NCI-H748 treated with DMSO at 0.1 percent for 48 hours (cell line): ENCODE measurements at places on chromosomes 3 and 15.

DNA sequence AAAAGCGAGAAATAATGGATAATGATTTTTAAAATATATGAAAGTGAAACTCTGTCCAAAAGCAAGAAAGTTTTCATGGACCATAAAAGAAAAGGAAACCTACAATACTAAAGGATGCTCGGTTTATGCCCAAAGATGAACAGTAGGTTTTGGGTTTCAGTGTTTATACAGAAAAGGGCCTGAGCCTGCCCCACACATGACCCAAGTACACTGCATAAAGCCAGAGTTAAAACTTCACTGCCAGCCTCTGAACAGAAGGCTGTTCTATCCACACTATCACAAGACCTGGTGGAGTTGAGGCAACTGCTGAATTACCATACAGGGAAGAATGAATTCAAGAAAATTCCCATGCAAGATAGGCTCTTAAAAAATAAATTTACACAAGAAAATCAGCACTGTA is 165.2 kb downstream of the MECOM start:
- DNase-seq: no peak

- DNase-seq: no peak
These were observed 193.2 kb upstream of the TPRG1 start for GRCh38 chr3:188978421-188979171.

DNA sequence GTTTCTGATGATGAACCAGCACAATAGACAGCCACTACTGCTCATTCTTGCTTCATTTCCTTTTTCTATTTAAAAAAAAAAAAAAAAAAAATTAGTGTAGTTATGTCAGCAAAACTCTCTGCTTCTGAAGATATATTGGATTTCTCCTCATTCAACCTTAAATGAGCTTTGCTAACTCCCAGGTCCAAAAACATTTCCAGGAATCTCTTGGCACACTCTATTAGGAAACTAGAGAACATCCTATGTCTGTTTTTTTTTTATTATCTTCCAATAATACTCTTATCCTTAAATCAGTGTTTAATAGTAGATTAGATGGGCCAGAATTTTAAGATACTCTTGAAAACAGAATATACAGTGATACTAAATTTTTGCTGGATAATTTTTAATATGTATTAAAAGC is 398.0 kb downstream of the NAALADL2 start:
- no peak for DNase-seq

- no peak for DNase-seq
These were observed 65.9 kb upstream of the PLXND1 start for GRCh38 chr3:129672412-129672811.

- DNase-seq: no peak
These were observed 295.1 kb upstream of the PROK2 start for GRCh38 chr3:72080095-72080494.

DNA sequence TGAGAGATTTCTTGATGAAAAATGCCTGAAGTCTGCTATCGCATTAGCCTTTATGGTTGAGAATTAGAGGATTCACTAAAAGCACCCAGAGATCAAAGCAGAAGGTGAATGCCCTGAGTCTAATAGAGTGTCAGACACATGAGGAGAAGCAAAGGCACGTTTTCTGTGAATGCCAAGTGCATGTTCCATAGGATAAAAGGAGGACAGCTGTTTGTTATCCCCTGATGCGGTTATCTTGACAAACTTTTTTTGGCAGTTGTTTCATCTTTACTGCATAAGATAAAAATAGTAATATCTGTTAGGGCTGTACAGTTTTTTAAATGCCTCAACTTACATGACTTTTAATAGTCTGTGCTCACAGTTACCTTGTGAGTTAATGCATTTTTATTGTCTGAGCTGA is 65.3 kb upstream of the CD96 start:
- DNase-seq: no peak

- DNase-seq: peak; percentile 83
These were observed 32.8 kb downstream of the MYH15 start for GRCh38 chr3:108477511-108478147.

DNA sequence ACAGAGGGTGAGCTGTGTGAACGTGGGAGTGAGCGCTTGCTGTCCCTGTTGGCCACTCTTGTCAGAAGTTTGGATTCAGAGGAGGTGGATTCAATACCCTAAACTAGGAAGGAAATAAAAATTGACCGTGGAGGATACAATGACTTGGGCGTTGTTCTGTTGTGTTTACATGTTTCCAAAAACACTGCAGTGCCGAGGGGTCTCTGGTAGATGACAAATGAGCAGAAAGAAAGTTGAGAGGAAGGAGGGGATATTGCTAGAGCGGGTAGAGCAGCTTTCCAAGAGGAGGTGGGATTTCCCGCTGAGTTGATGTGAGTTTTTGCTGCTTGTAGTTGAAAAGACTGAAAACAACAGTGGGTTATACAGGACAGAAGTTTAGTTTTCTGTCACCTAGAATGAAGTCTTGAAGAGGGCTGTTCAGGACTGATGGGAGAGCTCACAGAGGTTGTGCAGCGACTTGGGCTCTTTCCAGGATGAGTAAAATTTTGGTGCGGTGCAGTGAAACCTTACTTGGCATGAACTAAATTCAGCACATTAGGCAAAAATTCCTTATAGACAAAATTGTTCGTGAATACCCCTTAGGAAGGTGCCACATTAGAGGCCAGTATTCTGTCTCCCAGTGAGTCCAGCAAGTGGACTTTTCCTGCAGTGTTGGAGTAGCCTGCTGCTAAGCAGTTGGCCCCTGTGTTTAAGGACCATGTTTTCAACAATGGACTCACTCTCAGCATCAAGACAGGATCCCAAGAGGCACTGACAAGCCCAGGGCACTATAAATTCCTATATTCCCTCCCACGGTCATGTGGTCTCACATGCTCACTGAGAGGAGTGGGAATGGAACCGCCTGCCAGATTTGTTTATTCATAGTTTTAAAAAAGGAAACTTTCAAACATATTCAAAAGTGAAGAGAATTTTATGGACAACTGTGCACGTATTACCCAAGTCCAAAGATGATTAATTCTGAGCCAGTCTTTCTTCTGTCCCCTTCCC is 435.0 kb upstream of the C2CD4B start:
- DNase-seq: no peak

DNA sequence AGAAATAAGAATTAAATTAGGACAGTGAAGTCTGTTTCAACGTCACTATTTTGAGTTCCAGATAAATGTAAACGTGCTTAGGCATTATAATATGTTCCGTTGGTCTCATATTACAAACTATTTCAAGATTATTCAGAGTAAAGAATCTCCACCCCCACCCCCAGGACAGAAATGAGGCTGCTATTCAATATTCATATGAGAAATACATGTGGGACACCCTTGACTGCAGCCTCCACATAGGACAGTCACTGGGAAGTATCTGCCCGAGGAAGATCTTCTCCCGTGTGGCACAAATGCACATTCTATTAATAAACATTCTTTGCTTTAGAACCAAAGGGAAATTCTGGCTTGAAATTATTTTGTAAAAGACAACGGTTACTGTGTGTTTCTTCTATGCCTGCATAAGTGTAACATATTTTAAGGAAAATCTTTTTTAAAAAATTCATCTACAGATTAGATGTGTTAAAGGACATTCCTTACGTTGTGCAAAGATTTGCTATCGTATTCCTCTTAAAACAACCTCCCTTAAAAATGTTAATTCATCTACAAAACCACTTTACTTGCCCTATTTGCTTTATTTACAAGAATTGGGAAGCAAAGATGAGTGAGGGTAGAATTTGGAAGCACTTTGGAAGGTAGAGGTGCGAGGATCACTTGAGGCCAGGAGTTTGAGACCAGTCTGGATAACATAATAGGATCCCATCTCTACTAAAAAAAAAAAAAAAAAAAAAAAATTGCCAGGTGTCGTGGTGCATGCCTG is 148.3 kb upstream of the SOX14 start:
- no peak for DNase-seq

DNA sequence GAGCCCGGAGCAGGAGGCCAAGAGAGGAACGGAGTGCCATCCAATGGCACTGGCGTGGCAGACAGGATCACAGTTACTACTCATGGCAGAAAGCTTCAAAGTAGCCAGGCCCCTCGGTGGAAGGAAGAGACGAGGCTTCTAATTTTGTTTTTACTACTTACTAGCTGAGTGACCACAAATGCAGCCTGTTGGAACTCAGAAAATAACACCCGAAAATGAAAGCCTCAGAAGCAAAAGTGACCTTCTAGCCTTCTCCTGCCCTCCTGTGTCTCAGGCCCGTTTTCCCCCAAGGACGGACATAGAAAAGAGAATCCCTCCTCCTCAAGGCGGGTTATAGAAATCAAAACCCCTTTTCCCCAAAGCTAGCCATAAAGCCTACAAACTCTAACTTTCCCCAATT is 9.9 kb upstream of the STRA6 start:
- DNase-seq: no peak

DNA sequence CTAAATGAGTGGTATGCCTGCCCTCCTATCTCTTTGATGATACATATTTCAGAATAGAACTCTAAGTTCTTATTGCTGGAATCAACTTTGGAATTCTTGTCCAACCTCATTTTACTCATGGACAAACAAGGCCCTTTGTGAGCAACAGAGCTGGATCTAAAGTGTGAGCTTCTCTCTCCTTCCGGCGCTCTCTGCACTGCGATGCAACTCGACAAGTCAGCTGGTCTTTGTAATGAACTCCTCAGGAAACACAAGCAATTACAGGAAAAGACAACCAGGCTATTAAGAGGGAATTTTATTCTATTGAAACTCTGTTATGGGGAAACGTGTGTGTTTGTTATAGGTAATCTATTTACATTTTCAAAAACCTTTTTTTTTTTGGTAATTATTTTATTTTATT is 20.3 kb upstream of the NRROS start:
- peak; percentile 4 for DNase-seq

- DNase-seq: no peak
These were observed 320.6 kb upstream of the KCNH8 start for GRCh38 chr3:18827664-18828063.

DNA sequence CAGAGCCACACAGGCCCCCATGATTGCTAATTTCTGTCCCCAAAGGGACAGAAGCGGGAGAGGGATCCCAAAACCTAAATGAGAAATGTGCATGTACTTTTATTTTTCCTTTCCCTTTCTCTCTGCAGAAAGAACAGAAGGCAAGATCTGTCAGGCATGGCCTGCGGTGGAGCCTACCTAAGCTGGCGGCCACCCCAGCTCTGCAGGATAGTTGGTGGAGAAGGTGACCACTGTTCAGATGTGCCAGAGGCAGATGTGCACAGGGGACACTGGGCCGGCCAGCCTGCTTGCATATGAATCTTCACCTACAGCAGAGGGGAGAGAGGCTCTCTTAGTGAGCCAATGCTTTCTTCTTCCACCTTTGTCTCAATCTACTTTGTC is 2.1 kb upstream of the AMOTL2 start:
- DNase-seq: no peak

- DNase-seq: no peak
These were observed 346.4 kb downstream of the OCA2 start for GRCh38 chr15:27752691-27753090.

DNA sequence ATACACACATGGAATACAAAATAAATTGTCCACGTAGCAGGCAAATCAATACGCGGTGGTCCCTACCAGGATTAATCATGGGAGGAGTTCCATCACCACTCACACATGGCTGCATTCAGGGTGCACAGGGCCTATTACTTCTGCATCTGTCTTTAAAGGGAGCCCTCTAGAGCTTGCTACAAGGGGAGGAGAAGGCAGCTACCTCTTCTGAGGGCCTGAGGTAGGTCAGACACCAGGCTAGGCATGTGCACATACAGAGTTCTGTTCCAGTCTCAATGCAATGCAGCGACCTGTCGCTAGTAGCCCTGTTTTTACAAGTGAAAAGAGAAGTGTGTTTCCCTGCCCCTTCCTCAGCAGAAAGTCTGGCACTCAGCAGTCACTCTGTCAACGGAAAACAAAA is 102.7 kb downstream of the ROBO2 start:
- no peak for DNase-seq

GRCh38 chr15:93779341-93779740 is 452.0 kb upstream of the MCTP2 start:
- DNase-seq: no peak

- DNase-seq: no peak
These were observed 117.5 kb downstream of the PGPEP1L start for GRCh38 chr15:98889930-98890695.

DNA sequence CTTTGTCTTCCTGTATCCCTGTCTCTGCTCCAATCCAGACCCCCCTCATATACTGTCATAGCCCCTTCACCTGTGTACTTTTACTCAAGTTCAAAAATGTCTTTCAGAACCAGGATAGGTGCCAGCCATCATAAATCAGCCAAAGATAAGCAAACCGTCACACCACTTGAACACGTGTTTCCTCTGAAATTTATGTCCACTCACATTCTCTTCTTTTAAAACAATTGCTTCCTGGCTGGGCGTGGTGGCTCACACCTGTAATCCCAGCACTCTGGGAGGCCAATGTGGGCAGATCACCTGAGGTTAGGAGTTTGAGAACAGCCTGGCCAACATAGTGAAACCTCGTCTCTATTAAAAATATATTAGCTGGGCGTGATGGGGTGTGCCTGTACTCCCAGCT is 74.1 kb downstream of the IGF2BP2 start:
- no peak for DNase-seq

- no peak for DNase-seq
These were observed 75.6 kb downstream of the AQP9 start for GRCh38 chr15:58213587-58214338.

- no peak for DNase-seq
These were observed 27.9 kb upstream of the PRR23E start for GRCh38 chr3:127165036-127165435.

GRCh38 chr3:120093911-120094775 is at the start of gene GSK3B:
Gene GSK3B, minus strand, starts transcription at chr3:120094447. Its CDS starts 1,013 bp downstream, at chr3:120093434.
- peak; percentile 62 for DNase-seq

GRCh38 chr3:31696009-31696297 is 163.2 kb downstream of the STT3B start:
- DNase-seq: no peak

- DNase-seq: no peak
These were observed 55.8 kb upstream of the LMCD1 start for GRCh38 chr3:8445861-8446260.

DNA sequence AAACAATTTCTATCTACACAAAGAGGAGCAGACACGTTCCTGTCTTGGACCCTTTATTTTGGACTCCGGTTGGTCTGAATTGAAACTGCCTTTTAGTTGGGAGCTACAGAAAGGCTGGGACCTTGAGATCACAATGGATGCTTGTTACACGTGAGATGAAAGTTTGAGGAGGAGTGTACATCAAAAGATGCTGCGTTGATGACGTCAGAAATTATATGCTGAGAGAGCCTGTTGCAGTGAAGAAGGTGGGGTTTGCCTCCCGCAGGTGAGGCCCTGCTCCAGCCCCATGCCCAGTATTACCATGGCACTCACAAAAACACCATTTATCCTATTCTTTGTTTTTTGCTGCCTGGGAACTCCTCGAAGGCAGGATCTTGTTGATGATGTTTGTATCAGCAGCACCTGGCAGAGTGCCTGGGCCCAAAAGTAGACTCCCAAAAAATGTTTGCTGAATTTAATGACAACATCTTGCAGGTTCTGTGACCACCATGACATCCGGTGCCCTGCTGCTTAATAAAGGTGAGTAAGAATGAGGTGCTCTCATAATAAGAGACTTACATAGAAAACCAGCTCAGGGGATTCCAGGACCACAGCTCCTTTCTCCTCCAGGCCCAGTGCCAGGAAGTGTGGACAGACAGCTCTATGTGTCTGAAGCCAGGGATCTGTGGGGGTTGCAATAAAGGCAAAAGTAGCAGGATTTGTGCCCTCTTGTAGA is 136.1 kb upstream of the UBE2E1 start:
- DNase-seq: no peak

GRCh38 chr15:101071651-101072050 is 152.5 kb downstream of the LRRK1 start:
- DNase-seq: no peak

GRCh38 chr3:49721896-49722781 is 1.6 kb downstream of the GMPPB start:
- no peak for DNase-seq
